ENCODE measurements at places on chromosomes 6 and 20.
A peak's percentile ranks its signal among the peaks of the same experiment; 100 is the strongest.

- peak; percentile 80 for DNase-seq
Measured at GRCh38 chr6:82750556-82750955, 315.1 kb downstream of the UBE3D start.

GRCh38 chr6:53359095-53359842 is 10.5 kb upstream of the ELOVL5 start:
- peak; percentile 99 for DNase-seq

DNA sequence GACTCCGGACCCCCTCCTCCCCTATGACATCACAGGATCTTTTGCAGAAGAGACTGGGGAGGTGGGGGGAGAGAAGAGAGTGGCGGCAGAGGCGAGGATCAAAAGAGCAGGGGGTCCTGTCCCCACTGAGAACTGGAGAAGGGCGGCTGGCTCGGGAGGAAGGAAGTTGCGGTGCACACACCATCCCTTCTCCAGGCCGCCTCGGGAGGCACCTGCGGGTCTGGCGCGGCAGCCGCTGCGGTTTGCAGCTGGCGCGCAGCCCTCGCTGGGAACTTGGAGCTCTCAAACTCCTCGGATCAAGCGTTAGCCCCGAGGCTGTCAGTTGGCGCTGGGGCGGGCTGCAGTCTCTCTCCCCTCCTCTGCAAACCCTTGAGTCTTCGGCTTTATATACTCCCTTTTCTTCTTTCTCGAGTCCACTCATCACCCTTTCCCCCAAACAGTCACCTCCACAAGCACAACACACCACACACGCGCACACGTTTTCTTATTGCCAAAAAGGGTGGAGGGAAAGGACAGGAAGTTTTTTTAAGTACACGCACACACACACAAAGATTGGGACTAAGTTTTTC is 180.7 kb downstream of the TBXT start:
- DNase-seq: no peak

GRCh38 chr6:35262596-35262995 is 3.1 kb downstream of the ZNF76 start:
- no peak for DNase-seq

GRCh38 chr6:157944983-157945931 is 36.4 kb upstream of the SYNJ2 start:
- no peak for DNase-seq

GRCh38 chr6:135043846-135044245 is 10.8 kb downstream of the HBS1L start:
- peak; percentile 4 for DNase-seq

GRCh38 chr6:136890986-136891385 is 31.1 kb upstream of the SLC35D3 start:
- DNase-seq: no peak

- no peak for DNase-seq
Measured at GRCh38 chr6:149303468-149303867, 14.0 kb upstream of the TAB2 start.

Measured in osteoblast (primary cell).